ENCODE measurements at places on chromosomes 5 and 9. TPM values are rescaled to one million over a fixed set of nuclear protein-coding genes. Genes with fewer than 3 reads are reported as not detected.

The DND1 gene
- total RNA-seq, result 0.92 TPM

The FOXD1 gene
- not detected for total RNA-seq

The ACOT12 gene
- not detected for total RNA-seq

The STK32A gene
- total RNA-seq, result 2.7 TPM

The PDLIM7 gene
- total RNA-seq, result 51.2 TPM

The OR4F3 gene
- total RNA-seq, result not detected

The GRXCR2 gene
- total RNA-seq, result not detected

The SH3PXD2B gene
- total RNA-seq, result 17.1 TPM

GRCh38 chr9:126523611-126524111, 90.1 kb upstream of the LMX1B start:
- peak; percentile 74 for DNase-seq

DNA sequence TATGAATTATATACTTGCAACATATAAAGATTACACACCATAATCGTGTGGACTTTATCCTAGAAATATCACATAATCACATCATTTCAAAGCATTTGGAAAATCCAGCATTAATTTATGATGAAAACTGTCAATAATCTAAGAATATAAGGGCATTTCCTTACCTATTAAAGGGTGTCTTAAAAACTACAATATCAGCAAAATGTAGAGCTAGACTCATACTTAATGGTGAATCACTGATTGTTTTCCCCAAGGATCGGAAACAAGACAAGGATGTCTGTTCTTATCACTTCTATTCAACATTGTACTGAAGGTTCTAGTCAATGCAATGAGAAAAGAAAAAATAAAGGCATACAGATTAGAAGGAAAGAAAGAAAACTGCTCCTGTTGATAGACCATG, 8.0 kb upstream of the SREK1 start:
- no peak for DNase-seq

GRCh38 chr9:131062969-131063368, 33.4 kb upstream of the AIF1L start:
- no peak for DNase-seq

GRCh38 chr9:84807870-84808390, 138.4 kb downstream of the NTRK2 start:
- no peak for DNase-seq

DNA sequence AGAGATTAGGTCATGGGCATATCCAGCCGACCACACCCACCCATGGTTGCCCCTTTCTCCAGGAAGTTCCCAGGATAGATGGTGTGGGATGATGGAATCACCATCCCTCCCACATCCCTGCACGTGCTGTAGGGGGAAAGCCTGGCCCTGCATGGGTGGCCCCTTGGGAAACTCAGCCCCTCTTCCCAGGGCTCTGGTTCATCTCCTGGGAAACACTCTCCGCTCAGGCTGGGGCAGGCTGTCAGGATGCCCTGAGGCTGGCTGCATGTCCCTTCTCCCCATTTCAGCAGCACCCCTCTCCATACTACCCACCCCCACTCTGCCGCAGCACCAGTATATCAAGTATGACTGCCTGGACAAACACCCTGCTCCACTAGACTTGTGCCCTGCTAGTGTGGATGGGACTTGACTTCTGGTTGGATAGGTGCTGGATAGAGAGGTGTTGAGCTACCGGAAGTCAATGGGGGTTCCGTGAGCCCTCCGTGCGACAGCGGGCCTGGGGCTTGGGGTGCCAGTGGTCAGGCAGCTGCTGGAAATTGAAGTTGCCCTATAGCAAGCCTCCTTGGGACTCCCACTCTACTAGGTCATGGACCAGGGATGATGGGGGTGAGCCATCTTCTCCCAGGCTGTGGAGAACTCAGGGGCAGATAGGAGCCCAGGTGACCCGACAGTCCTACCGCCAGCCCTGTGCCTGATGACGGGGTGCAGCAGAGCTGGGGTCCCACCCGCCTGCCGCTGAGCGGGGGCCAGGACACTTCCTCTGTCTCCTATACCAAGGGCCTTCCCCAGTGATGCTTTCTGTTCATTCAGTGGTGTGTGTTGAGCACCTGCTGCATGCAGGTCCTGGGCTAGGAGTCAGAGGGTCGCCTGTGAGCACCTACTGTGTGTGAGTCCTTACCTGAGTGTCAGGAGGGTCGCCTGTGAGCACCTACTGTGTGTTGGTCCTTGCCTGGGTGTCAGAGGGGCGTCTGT, 69.4 kb upstream of the COL5A1 start:
- DNase-seq, result peak; percentile 15

GRCh38 chr5:95953021-95953702, 8.5 kb downstream of the ELL2 start:
- no peak for DNase-seq

DNA sequence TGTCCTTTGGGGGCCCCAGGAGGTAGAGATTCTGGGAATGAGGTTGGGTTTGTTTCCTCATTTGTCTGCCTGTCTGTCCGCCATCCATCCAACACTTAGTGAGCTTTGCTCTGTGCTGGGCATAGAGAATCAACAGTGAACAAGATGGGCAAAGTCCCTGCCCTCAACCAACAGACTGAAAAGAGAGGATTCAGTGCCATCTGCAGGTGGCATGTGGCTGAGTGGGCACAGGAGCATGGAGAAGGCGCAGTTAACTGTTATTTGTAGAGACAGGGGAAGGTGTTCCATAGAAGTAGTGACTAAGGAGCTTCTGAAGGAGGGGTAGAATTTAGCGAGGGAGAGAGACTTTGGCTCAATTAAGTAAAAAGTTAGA, 23.1 kb downstream of the POLR1E start:
- DNase-seq, result no peak

GRCh38 chr5:27241564-27242257, 203.3 kb upstream of the CDH9 start:
- DNase-seq, result no peak

GRCh38 chr9:136640171-136641111, 22.3 kb upstream of the EGFL7 start:
- DNase-seq, result no peak

- DNase-seq, result no peak
Measured at GRCh38 chr5:146540414-146540813, 24.4 kb upstream of the GPR151 start.

DNA sequence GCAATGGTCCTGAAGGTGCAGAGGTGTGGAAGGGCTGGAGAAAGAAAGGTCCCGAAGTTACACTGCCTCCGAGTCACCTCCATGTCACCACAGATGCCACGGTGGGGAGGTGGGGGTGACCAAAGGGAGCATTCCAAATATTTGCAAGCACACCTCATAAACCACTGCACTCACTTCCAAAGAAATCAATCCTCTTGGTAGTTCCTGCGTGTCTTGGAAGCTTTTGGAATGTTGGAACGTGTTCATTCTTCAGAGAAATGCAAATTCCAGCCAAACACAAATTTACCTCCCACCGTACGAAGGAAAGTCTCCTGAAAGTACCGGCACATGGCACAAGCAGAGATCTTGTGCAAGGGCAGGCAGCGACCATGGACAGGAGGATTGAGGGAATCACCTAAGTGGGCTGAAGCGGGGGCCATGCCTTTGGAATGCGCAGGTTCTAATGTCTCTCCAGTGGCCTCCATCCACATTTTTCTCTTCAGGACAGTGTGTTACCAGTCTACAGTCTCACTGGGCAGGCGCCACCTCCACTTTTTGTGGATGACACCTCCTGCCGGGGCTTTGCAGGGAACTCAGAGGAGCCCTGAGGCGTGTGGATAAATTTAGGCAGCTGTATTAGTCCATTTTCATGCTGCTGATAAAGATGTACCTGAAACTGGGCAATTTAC, 54.0 kb downstream of the NSUN2 start:
- DNase-seq, result no peak

DNA sequence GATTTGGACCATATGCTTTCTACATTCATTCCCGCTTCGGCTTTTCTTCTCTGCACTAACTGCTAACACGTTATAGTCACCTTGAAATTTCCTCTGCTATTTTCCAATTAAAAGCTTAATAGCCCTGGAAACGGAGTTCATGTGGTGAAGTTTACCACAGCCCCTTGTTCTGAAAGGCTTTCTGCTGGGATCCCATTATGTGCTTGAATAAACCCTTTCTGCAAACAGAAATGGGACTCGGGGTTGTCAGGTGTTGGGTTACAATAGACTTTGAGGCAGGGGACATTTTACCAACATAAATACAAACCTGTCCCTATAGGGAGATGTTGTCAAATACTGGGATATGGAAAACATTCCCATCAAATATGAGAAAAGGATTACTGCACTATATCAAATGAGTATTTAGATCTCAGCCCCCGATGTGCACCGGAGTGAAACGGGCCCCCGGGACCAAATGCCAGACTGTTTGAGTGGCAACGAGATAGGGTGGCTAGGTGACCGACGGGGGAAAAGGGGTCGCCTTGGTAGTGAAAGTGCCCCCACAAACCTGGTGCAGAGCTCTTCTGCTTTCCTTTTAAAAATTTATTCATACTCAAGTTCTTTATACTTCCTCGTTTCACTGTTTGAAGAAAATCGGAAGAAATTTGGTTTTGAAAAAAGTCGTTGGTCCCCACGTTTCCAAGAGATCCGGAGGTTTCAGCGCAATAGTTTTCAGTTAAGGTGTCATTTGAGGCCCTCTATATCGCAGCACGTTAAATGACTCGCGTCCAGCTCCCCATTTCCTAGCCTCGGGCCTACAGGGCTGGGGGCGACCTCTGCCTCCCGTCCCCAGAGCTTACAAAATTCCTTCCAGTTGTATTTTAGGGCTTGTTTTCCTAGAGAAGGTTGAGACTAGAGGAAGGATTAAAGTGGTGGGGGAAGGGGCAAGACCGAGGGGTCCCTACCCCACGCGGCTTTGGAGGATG, 2.1 kb upstream of the DMRT3 start:
- DNase-seq, result no peak

GRCh38 chr5:146051678-146052077, 53.7 kb downstream of the PLAC8L1 start:
- DNase-seq, result no peak

- no peak for DNase-seq
Measured at GRCh38 chr5:157390133-157390532, 69.9 kb upstream of the NIPAL4 start.

- DNase-seq, result no peak
Measured at GRCh38 chr5:143683459-143683858, 128.5 kb upstream of the HMHB1 start.

DNA sequence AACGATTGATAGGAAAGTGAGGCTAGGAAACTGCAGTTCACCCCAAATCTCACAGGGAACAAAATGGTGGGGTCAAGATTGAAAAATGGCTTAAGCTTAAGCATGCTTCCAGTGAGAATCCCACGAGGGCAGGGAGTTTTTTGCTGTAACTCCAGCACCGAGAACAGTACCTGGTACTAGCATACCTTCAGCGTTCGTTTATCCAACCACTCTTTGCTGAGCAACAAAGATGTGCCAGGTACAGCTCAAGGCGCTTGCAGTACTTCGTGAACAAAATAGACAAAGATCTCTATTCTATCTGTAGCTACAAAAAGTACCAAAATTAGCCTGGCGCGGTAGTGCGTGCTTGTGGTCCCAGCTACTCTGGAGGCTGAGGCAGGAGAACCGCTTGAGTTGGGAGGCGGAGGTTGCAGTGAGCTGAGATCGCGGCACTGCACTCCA, 778 bp upstream of the PPP6C start:
- no peak for DNase-seq
